Cardiac fibroblast (primary cell): ENCODE measurements at places on chromosomes 2 and 18.

DNA sequence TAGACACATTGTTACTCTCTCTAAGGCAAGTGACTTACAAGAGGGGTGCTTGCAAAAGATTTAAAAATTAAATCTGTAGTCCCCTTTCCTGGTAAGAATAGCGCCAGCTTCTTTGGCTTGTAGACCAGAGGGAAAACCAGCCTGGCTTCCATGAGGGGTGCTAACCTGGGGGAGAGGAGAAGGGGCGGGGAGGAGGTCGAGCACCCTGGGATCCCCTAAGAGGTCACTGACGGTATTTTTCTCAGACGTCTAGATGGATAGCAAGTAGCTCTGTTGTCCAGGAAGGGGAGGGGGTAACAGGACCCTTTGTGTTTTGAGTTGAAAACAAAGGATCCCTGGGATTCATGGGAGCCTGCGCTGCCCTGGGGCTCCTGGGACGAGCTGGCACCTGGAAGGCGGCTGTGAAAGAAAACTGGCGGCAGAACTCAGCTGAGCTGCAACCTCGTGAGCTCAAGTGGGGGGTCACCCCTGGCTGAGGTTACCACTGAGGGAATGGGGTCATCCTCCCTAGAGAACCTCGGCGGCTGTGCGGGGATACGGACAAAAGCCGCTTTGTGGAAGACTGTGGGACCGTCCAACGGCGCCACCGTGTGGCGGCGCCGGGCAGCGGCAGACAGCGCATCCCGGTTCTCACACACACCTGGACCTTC lies 37.8 kb upstream of the MRPL19 start:
- DNase-seq, result peak; percentile 60

- DNase-seq, result no peak
These were observed 1.5 kb downstream of the IL1B start for GRCh38 chr2:112835061-112835501.

GRCh38 chr2:221485503-221485870 lies 86.6 kb downstream of the EPHA4 start:
- DNase-seq, result no peak

DNA sequence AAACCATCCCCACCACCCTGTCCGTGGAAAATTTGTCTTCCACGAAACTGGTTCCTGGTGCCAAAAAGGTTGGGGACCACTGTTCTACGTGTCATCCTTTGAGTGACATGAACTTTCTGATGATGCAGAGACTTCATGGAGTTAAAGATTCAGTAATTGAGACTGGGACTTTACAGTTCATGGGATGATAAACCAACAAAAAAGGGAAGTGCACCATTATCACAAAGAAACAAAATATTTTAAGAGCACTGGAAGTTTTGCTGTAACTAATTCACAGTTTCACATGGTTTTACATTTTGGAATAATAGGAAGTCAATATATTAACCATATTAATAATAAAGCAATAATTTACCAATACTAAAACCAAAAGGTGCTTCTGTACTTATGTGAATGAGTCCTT lies 126.8 kb downstream of the AQP4 start:
- DNase-seq, result no peak

DNA sequence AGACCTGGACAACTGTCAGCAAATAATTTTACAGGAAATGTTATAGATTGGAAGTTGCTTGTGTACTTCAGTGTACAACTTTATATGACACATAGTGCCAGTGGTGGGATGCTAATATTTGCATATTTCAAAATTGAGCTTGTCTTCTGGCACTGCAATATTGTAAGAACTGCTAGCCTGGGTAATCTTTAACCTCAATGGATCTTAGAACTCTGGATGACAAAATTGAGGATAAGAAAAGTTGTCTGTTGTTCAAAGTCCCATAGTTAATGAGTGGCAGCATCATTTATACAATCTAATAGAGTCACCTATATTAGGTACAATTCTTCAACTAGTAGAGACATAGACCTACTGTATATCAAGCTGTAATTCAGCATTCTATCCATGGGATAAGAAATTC lies 110.3 kb downstream of the MEIS1 start:
- DNase-seq, result no peak

DNA sequence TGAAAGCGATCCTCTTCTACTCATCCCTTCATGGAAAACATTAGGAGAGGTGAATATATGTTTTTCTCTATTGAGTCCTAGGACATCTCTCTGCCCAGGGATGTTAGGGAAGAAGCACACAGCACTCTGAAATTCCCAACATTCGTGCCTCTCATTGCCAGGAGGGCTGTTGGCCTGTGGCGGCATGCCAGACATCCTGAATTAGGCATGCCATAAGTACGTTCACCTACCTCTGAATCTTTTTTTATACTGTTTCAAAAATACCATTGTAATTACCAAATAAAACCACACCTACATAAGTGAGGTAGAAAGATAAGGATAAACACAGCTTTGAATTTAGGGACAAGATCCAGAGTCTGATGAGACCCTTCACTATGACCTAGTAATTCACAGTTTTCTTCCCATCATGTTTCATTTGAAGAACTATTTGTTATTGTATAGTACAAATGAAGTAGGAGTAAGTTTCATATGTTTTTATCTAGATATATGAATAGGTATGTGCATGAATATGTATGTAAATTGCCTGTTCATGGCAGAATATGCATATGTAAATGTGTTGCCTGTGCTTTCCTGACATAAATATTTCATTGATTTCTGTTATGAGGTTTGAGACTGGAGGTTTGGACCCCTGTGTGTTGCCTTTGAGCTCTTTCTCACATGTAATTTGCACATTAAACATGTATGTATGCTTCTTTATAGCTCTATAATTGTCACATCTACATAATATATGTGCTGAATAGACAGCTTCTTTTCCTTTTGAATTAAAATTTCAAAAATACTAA lies 66.6 kb upstream of the STAM2 start:
- no peak for DNase-seq

GRCh38 chr2:47487498-47487875 lies 84.5 kb downstream of the MSH2 start:
- no peak for DNase-seq

DNA sequence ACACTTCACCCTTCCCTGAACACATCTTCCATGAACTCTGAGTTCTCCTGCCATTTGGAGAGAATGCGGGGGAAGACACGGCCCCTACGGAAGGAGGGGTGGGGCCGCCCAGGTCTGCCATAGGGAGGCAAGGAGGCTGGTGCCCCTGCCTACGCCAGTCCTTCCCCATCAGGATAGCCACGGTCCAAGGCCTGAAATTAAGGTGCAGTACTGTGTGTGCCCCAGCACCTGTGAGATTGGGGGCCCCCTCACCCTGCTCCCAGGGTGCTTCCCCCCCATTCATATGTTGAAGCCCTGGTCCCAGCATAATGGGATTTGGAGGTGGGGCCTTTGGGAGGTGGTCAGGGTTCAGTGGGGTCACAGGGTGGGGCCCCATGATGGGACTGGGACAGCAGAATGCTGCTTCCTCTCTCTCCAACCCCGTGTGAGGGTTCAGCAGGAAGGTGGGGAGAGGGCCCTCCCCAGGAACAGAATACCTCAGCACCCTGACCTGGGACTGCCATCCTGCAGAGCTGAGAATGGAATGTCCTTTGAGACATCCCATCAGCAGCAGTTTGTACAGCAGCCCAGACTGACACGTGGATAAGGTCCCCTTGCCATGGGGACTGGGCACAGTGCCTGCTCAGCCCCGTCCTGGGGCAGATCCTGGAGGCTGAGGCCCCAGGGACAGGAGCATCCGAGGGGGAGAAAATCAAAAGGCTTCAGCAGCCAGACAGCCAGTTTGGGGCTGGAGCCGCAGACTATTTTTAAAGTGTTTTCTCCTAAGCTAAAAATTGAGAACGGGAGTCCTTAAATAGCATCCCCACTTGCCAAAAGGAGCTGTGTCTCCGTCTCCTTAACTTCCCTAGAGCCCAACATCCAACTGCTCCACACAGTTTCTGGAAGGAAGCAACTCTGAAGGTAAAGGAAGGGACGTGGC lies 105.1 kb downstream of the NDUFA10 start:
- no peak for DNase-seq

DNA sequence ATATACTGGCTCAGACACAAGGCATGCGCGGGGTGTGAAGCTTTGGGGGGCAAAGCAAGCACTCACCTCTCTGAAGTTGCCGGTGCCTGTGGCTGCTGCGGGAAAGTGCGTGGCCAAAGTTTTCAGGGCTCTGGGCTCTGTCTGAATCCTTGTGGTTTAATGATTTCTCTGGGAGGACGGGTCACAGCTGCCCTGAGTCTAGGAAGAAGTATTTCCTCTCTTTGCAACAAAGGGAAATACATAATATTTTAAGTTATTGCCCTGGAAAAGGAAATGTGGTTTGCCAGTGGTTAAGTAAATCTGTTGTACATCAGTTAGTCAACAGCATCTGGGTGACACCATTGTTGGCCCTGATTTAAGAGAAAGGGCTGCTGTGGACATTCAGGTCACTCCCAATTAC lies 56.7 kb upstream of the ZDBF2 start:
- DNase-seq, result peak; percentile 53

- no peak for DNase-seq
These were observed 468.2 kb downstream of the TDRD15 start for GRCh38 chr2:21591926-21592325.

DNA sequence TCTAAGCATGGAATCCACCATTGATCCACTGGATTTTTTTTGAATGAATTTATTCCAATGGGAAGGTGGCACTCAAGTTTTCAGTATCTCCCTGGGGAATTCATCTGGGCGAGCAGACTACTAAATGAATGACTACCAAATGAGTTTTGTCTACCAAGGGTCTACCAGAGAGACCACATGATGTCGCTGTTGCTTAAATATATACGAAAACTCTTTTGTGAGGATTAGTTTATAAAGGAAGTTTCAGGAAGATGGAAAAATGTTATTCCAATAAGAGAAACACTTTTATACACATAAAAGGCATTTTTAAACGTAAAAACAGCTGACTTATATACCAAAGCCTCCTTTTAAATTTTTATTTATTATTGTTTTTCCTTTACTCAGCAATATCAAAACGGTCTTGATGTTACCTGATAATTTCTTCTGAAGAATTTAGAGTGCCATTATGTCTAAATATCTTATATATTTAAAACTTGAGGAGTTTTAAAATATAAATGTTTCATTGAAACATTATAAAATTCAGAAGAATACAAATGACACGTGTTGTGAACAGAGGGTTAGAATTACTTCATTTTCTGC lies 139.7 kb downstream of the HRH4 start:
- DNase-seq, result peak; percentile 72

GRCh38 chr18:3468833-3469232 lies 18.9 kb downstream of the TGIF1 start:
- no peak for DNase-seq

GRCh38 chr2:53884883-53885282 lies 25.1 kb upstream of the GPR75 start:
- no peak for DNase-seq

GRCh38 chr2:152564754-152565551 lies 152.3 kb downstream of the PRPF40A start:
- no peak for DNase-seq

DNA sequence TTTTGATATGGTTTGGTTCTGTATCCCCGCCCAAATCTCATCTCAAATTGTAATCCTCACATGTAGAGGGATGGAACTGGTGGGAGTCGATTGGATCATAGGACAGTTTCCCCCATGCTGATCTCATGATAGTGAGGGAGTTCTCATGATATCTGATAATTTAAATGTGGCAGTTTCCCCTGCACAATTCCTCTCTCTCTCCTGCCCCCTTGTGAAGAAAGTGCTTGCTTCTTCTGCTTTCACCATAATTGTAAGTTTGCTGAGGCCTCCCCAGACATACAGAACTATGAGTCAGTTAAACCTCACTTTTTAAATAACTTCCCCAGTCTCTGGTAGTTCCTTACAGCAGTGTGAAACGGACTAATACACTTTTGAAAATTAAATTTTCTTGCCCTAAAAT lies 12.3 kb upstream of the KCNJ3 start:
- no peak for DNase-seq

GRCh38 chr2:36337354-36337753 lies 18.2 kb upstream of the CRIM1 start:
- no peak for DNase-seq
